ENCODE measurements at places on chromosomes 1 and 21.

GRCh38 chr1:212649020-212649419, 40.5 kb downstream of the ATF3 start:
- no peak for DNase-seq

DNA sequence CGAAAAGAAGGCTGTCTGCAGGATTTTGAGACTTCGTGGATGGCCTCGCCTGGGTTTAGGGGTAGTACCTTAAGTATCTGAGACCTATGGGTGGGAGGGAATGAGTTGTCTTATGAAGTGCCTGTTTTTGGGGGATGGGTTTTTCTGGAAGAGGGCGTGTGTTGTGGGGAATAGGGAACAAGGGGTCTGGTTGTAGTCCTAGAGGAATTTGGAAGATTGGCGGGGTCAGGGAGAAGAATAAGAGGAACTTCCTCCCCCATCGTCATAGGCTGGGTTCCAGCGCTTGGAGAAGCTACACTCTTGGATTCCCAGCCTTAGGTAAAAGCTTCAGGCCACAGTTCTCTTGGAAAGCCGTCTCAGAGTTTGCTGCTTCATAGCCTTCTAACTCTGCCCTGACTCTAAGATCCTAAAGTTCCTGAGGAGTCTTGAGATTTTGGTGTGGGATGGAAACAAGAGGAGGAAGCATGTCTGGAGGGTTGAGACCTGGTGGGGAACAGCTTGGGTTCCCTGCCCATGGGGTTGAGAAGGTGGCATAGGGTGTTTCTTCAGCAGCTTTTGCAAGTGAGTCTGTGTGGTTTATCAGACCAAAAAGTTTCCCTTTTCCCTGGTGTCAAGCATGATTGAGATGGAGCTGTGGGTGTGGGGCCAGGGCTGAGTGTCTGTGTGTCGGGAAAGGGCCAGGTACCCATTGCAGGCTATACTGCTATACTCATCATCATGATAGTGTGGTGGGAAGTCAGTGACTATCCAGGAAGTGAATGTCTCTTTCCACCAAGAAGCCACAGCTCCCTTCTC, 1.8 kb downstream of the VANGL2 start:
- no peak for DNase-seq

- no peak for DNase-seq
Observed at GRCh38 chr1:180366371-180367068, 135.9 kb downstream of the ACBD6 start.

DNA sequence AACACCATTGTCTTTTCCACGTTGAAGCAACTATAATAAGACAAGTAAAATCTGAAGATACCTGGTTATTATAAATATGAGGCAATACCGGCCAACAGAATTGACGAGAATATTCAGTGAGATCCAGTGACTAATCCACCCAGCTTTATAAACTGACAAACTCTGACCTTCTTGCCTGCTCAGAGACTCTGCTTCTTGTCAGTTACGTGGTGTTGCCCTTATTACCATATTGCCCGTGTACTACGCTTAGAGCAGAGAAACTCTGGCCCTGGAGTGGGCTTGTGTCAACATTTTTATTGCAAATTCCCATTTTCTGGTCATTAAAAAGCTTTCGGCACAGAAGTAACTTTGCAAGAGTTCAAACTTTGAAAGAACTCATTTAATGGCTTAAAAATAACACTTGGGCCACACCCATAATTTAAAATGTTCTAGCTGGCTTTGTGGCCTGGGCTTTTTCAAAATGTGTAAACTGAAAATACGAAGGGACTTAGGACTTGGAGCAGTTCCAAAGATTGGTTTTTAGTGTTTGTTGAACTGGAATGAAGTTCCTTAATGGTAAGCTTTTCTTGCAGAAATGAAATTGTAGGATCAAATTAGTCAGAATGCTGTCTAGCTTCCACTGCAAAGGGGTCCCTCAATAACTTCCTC, 266.2 kb downstream of the LMO4 start:
- DNase-seq: no peak

- no peak for DNase-seq
Observed at GRCh38 chr1:76083189-76083588, 8.6 kb downstream of the ST6GALNAC3 start.
